MCF 10A (cell line): ENCODE measurements at places on chromosomes 2 and 18.
A peak's percentile ranks its signal among the peaks of the same experiment; 100 is the strongest.

- no peak for DNase-seq
Measured at GRCh38 chr2:201781557-201782051, 871 bp upstream of the ALS2 start.

- DNase-seq = peak; percentile 81
Measured at GRCh38 chr18:48942554-48943261, 8.1 kb downstream of the SMAD7 start.

DNA sequence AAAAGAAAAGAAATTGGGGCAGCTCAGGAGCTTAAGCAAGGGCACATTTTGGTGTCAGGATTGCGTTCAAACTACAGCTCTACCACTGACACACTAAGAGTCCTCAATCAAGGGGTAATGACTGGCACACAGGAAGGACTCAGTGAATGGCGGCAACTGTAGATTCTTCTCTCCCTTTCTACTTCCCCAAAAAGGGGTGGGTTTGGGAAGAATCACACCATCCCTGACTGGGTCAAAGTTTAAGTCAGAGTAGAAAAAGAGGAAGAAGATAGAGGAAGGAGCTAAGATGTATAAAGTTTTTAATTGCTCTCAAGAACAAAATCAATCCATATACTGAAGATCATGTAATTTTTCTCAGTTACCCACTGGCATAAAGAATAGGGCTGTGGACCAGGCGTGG is 2.6 kb downstream of the NLRC4 start:
- DNase-seq = no peak

- no peak for DNase-seq
Measured at GRCh38 chr2:100976645-100977391, 25.3 kb upstream of the RPL31 start.

GRCh38 chr2:53067056-53067455 is 700.5 kb upstream of the CHAC2 start:
- no peak for DNase-seq

GRCh38 chr2:63742580-63742976 is 99.1 kb upstream of the UGP2 start:
- no peak for DNase-seq

- DNase-seq = no peak
Measured at GRCh38 chr2:200470230-200470629, 39.6 kb downstream of the KCTD18 start.

- DNase-seq = no peak
Measured at GRCh38 chr18:8802017-8802672, 96.8 kb downstream of the MTCL1 start.

DNA sequence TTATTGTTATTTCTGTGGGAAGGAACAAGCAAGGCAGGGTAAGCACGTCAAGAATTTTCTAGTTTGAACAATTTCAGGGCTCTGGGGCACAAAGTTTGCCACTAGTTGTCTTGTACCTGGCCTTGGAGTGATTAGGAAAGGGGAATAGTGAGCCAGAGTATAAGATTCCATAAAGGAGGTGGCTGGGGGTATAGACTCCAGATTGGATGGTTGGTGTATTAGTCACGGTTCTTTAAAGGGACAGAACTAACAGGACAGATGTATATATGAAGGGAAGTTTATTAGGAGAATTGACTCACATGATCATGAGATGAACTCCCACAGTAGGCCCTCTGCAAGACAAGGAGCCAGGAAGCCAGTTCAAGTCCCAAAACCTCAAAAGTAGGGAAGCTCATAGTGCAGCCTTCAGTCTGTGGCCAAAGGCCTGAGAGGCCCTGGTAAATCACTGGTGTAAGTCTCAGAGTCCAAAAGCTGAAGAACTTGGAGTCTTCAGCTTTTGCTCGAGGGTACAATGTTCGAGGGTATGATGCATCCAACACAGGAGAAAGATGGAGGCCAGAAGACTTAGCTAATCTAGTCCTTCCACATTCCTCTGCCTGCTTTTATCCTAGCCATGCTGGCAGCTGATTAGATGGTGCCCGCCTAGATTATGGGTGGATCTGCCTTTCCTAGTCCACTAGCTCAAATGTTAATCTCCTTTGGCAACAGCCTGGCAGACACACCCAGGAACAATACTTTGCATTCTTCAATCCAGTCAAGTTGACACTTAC is 31.5 kb upstream of the PTPRM start:
- DNase-seq = peak; percentile 16

DNA sequence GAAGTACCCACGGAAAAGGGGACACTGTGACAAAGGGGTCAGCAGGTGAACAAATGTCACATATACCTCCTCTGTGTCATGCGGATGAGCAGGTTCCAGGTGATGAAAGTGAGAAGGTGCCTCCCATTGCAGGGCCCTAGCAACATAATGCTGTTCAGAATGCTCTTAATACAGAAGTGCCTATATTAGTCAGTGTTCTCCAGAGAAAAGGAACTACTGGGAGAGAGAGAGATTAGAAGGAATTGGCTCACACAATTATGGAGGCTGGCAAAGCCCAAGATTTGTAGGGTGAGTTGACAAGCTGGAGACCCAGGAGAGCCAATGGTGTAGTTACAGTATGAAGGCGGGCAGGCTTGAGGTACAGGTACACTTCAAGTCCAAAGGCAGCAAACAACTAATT is 98.1 kb upstream of the CDC42EP3 start:
- no peak for DNase-seq

- no peak for DNase-seq
Measured at GRCh38 chr2:18276583-18277075, 283.8 kb downstream of the RDH14 start.

GRCh38 chr2:100653449-100654035 is 90.7 kb downstream of the PDCL3 start:
- no peak for DNase-seq

- DNase-seq = no peak
Measured at GRCh38 chr2:64605026-64605471, 48.7 kb downstream of the SERTAD2 start.

DNA sequence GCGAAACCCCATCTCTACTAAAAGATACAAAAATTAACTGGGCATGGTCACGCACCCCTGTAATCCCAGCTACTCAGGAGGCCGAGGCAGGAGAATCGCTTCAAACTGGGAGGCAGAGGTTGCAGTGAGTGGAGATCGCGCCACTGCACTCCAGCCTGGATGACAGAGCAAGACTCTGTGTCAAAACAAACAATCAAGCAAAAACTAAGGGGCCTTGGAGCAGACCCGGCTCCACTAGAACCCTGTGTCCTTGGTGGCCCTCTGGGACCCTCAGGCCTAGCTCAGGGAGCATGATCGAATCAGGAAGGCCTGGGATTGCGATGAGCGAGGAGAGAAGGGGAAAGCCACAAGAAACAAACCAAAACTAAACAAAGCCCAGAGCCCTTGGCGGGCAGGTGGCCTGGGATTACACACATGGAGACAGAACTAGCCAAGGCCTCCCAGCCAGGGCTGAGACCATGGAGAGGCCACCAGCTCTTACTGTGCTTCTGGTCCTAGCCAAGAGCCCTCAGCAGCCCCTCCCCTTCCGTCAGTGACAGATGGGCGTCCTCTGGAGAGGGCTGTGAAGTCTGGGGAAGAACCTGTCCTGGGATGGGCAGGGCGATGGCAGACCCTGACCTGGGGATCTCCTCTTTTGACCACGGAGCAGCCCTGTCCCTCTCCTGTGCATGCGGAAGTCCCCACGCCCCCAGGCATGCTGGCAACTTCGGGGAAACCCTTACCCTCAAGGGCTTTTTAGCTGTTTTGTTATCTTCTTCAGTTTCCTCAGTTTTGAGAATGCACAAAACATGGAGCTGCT is 27.4 kb upstream of the CATIP start:
- DNase-seq = no peak

DNA sequence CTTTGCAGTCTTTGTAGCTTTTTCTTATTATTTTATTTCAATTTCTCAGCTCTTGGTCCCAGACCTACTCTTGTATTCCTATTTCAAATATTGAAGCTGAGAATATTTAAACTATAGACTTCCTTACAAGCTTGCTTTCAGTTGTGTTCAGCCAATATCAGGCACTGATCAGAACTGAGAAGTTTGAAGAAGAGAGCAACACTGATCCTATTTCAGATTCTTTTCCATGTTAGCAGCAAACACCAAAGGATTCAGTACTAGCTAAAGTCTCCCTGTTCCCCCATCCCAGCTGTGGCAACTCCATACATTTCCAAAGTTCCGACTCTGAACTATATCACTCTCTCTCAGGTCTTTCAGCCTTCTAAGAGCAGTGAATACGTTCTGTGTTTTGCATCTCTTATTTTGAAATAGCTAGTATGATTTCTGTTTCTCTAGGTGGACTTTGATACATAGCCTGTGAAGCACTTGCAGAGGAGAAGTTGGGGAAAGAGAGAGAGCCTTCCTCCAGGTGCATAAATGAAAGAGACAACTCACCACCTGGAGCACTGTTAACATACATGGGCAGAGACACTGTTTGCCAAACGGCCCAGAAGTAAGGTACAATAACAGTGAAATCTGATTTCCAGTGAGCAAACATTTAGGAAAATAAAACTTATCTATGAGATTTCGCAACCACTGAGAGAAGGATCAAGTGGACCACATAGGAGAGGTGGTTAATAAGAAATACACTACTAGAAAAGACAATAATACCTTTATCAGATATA is 135.0 kb upstream of the ZNF804A start:
- no peak for DNase-seq

DNA sequence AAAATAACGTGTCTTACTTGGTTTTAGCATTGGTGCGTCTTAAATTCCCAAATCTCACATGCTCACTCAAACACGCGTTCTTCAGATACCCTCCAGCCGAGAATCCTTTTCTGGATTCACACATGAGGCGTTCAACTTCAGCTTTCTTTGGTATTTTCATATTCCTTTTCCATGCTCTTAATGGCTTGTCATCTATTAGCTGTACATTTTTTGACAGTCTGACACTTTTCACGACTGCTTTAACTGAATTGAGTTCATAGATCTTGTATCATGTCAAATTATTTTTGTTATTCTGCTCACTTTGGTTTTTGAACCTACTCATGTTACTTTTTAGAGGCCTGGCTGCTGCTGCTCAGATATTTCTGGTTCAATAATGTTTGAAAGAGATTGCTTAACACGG is 59.0 kb downstream of the INPP5D start:
- DNase-seq = no peak

DNA sequence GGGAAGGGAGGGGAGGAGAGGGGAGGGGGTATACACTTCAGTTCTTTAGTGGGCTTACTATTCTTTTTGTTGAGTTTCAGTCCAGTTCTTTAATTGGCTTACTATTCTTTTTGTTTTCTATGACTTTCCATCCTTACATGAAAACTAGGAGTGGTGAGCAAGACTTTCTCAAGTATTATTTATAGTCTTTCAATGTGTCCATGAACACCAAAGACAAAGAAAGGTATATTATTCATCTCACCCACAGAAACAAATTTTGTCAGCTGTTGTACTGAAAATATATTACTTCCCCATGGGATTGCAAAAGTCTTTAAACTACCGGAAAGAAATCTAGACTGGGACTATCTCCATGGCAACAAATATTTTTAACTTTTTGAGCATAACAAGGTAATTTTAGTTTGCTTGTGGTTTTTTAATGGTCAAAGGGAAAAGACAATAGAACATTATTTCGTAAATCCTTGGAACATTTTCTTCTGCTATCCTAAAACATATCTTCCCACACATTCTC is 17.6 kb downstream of the ADAM17 start:
- DNase-seq = peak; percentile 85

DNA sequence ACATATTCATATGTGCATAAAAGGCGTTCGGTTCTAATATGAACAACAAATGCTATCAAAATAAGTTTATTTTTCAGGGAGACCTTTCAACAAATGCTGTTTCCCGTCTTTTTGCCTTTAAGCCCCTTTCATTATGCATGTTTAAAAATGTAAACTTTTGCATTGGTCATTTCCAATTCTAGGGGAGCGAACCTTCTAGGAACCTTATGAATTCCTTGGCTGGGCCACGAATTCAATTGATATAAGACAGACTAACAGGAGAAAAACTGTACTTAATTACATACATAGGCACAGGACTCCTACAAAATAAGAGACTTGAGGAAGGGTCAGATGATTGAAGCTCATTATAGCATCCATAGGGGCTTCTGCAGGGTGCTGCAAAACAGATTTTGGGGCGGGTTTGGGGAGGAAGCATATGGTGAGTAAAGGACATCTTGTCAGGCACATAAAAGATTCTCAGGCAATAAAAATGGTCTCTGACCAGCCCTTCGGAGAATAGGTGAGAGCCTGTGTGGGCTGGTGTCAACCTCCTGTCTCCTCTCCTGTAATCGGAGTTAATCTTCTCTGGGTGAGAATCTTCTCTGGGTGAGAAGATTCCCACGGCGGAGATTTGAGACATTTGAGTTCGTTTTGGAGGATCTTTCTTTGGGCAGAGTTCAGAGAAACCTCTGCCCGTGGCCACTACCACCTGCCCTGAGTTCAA is 1.7 kb downstream of the TNFRSF11A start:
- no peak for DNase-seq

DNA sequence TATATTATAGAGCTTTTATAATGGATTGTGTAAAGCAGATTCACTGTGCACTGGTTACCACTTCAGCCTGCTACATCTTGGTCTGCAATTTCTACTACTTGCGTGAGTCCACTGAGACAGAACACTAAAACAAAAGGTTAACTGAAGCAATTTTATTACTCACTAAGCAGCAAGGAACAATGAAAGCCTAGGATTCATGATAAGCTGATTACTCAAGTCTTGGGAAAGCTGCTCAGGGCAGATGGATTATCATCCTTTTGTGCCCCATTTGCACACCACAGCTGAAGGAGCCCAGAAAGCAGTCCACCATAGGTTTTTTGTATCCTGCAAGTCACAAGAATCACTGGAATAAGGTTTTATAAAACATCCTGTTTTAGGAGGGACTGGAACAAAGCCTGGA is 1215.2 kb upstream of the TMEFF2 start:
- no peak for DNase-seq

GRCh38 chr2:135985826-135986393 is 484 bp upstream of the DARS1 start:
- no peak for DNase-seq

- peak; percentile 98 for DNase-seq
Measured at GRCh38 chr2:170525566-170525900, 189.6 kb upstream of the SP5 start.

DNA sequence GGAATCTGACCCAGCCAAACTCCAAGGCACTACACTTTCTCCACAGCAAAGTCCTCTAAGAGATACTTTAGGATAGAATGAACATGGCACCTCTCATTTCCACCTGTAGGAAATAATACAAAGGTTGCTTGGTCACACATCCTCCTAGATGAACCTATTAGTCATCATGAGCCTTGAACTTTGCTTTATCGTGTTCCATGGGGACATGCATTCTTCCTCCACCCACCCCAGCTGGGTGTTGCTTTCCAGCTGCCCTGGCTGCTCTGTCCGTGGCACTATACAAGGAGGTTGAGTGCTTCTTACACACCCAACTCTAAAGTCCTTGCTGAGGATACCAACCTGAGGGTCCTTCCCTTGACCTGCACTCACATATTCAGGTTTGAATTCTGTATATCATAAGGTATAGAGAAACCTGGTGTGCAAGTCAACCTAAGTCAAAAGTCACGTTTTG is 52.7 kb downstream of the SPRED2 start:
- no peak for DNase-seq

DNA sequence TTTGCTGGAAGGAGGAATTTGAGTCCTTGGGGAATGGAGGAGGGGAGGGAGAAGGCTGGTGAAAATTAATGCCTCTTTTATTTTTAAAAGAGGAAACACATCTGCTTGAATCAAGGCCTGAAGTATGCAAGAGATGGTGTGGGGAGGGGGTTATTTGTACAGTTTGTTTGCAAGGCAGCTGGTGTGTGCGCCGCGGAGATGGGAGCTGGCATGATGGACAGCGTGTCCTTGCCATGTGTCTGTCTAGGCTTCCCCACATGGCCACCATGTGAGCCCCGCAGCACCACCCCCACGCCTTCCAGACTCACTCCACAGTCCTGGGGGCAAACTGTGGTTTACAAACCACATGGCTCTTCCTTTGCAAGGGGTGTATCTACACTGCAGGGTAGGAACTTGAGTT is 154.8 kb upstream of the APCDD1 start:
- no peak for DNase-seq
